GM23248 (cell line): ENCODE measurements at places on chromosomes 3 and 15. TPM values are rescaled to one million over a fixed set of nuclear protein-coding genes. Genes with fewer than 3 reads are reported as not detected.
A peak's percentile ranks its signal among the peaks of the same experiment; 100 is the strongest.

- no peak for DNase-seq
- H3K4me3 ChIP-seq: no peak overlapping the region
- peaks cover 12% of the 10 kb centered on the region; the same call in 1 of the 2 replicates for H3K27me3 ChIP-seq
- no peaks in the 10 kb centered on the region for H3K36me3 ChIP-seq
- no peak overlapping the region for H3K27ac ChIP-seq
Measured at GRCh38 chr3:128569756-128570155, 76.8 kb upstream of the GATA2 start.

- no peaks in the 10 kb centered on the region for H3K36me3 ChIP-seq
- no peak overlapping the region for H3K4me3 ChIP-seq
- no peaks in the 10 kb centered on the region for H3K4me1 ChIP-seq
- no peak for DNase-seq
- H3K27ac ChIP-seq: no peak overlapping the region
Measured at GRCh38 chr3:112417696-112418318, 81.5 kb downstream of the BTLA start.

GRCh38 chr3:4587061-4587837 is 94.1 kb downstream of the ITPR1 start:
- no peaks in the 10 kb centered on the region for H3K36me3 ChIP-seq
- H3K4me1 ChIP-seq: peaks cover 10% of the 10 kb centered on the region
- peak; percentile 17 for DNase-seq

DNA sequence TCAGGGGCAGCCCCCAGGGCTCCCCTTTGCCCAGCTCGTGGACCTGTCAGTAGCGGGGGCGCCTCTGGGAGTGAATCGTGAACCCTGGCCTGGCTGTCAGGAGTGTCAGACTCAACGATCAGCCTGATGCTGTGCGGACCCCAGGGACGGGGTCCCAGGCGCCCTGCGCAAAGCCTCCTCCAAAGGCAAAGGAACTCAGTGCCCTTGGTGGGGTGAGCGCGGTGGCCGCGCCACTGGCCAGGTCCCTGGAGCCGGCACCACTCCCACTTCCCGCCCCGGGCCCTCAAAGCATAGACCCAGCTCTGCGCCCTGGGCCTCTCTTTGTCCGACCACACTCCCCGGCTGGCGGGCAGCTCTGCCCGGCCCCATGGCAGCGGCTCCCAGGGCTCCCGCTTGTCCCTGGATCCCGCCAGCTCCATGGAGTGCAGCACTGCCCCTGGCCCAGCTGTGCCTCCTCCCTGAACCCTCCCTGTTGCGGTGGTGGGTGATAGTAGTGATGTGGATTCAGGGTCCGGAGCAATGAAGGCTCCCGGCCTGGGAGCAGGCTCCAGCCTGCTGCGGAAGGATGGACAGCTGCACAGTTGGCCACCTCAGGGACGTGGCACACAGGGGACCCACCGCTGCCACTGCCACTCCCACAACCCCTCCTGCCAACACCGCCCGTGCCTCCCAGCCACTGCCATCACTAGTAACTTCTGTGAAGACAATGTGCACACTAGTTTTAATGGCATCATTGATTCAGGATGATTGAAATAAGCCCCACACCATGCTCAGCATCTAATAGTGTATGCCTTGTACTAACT is 263.8 kb downstream of the ZBBX start:
- H3K27me3 ChIP-seq: no peaks in the 10 kb centered on the region
- H3K4me3 ChIP-seq: no peak overlapping the region
- no peaks in the 10 kb centered on the region for H3K4me1 ChIP-seq
- no peaks in the 10 kb centered on the region for H3K36me3 ChIP-seq
- H3K27ac ChIP-seq: no peak overlapping the region
- no peak for DNase-seq

DNA sequence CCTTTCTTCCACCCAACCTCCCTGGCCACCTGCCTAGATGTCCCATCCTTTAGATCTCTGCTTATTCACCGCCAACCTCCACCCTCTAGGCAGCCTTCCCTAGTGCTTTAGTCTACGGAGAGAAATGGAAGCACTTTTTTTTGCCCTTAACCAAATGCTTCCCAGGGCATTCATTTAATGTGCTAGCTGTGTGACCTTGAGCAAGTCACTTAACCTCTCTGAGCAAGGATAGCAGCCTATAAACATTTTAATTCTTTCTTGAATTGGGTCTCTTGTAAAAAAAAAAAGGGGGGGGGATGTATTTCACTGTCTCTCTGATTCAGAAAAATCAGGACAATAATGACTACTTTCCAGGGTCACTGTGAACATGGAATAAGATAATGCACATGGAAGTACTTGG is 3.2 kb upstream of the INSYN1 start:
- no peak overlapping the region for H3K27ac ChIP-seq
- no peak overlapping the region for H3K4me3 ChIP-seq
- no peaks in the 10 kb centered on the region for H3K4me1 ChIP-seq
- no peak for DNase-seq
- peaks cover 43% of the 10 kb centered on the region for H3K27me3 ChIP-seq

GRCh38 chr3:50537421-50538129 is 30.0 kb downstream of the C3orf18 start:
- H3K27me3 ChIP-seq: peaks cover 20% of the 10 kb centered on the region
- no peak overlapping the region for H3K4me3 ChIP-seq
- DNase-seq: no peak

DNA sequence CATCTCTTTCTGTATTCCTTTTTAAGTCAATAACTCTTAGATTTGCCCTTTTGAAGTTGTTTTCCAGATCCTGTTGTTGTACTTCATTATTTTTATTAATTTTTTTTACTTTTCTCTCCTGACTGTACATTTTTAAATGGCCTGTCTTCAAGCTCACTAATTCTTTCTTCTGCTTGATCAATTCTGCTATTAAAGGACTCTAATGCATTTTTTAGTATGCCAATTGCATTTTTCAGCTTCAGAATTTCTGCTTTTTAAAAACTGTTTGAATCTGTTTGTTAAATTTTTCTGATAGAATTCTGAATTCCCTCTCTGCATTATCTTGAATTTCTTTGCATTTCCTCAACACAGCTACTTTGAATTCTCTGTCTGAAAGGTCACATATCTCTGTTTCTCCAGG is 5.6 kb downstream of the OR5K4 start:
- no peak overlapping the region for H3K27ac ChIP-seq
- no peak for DNase-seq
- H3K27me3 ChIP-seq: no peaks in the 10 kb centered on the region
- no peaks in the 10 kb centered on the region for H3K4me1 ChIP-seq
- no peak overlapping the region for H3K4me3 ChIP-seq
- no peaks in the 10 kb centered on the region for H3K36me3 ChIP-seq

- H3K27ac ChIP-seq: peak overlapping the region; percentile 83
- H3K36me3 ChIP-seq: no peaks in the 10 kb centered on the region
- H3K4me3 ChIP-seq: 0 out of 2 replicates have a peak overlapping the region, but pooled peaks have one; percentile 6
- DNase-seq: peak; percentile 92
Measured at GRCh38 chr3:24237971-24238706, 256.5 kb downstream of the THRB start.

GRCh38 chr3:176469694-176470205 is 727.5 kb downstream of the TBL1XR1 start:
- no peak overlapping the region for H3K4me3 ChIP-seq
- peaks cover 5% of the 10 kb centered on the region for H3K4me1 ChIP-seq
- H3K36me3 ChIP-seq: no peaks in the 10 kb centered on the region

GRCh38 chr15:84859144-84859543 is 25.3 kb upstream of the SLC28A1 start:
- no peak overlapping the region for H3K27ac ChIP-seq
- no peak for DNase-seq
- H3K4me1 ChIP-seq: no peaks in the 10 kb centered on the region
- H3K27me3 ChIP-seq: no peaks in the 10 kb centered on the region
- no peaks in the 10 kb centered on the region for H3K36me3 ChIP-seq

GRCh38 chr3:182185313-182185712 is 473.6 kb downstream of the SOX2 start:
- no peak for DNase-seq
- no peaks in the 10 kb centered on the region for H3K4me1 ChIP-seq
- no peak overlapping the region for H3K27ac ChIP-seq
- no peaks in the 10 kb centered on the region for H3K27me3 ChIP-seq

DNA sequence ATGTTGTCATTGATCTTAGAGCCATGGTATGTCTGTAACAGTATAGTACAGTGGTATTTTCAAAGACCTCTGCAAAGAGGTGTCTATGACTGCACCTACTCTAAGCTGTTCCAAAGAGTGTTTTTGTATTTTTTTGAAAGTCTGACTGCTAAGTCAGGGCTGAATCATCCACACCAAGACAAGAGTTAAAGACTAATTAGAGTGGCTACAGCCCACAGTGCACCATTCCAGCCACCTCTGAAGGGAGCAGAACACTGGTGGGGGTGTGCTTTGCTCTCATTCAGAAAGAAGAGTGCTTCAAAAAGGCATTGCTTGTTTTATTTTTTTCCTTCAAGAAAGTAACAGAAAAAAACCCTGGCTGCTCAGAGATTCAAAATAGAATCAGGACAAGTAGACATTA is 301.4 kb downstream of the GABRG3 start:
- DNase-seq: no peak
- H3K36me3 ChIP-seq: no peaks in the 10 kb centered on the region
- H3K4me1 ChIP-seq: no peaks in the 10 kb centered on the region
- no peak overlapping the region for H3K27ac ChIP-seq

DNA sequence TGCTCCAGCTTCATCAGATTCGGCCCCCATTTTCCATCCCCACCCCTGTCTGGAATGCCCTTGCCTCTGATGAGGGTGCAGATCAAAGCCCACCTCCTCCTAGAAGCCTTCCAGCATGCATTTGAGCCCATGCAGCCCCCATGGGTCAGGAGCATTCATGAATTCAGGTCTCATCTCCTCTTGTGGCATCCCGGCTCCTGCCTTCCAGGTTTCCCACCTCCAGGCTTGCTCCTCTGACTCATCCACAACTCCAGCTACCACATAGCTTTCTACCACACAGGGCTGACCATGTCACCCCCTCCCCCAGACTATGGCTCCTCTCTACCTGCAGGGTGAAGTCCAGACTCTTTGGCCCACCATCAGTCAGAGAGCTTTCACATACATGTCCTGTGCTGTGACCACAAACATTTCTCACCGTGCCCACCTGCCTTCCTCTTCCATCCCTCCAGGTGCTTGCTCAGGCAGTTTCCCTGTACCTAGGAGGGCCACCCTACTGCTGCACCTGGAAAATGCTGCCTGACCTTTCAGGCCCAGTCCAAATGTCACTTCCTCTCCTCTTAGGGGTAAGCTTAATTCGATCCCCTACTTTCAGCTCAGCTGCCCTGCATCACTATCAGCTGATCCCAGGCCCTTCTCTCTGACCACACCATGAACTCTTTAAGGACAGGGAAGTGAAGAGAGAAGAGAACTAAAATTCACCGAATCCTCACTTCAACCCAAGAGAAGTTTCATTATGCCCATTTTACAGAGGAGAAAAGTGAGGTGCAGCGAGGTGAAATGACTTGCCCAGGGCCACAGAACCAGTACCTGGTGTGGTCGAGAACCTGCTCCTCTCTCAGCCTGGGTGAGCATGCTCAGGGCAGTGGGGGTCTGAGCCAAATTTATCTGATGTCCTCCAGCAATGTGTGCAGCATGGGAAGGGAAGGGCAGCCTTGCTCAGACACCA is 13.7 kb upstream of the FGD5 start:
- DNase-seq: no peak
- no peak overlapping the region for H3K4me3 ChIP-seq
- no peaks in the 10 kb centered on the region for H3K36me3 ChIP-seq
- H3K27ac ChIP-seq: no peak overlapping the region
- H3K4me1 ChIP-seq: no peaks in the 10 kb centered on the region

Gene MNS1
- 1.4 and 2.9 TPM in 2 replicates for total RNA-seq

Gene CCDC13
- total RNA-seq: 0.22 and 1.3 TPM in 2 replicates

Gene IMPDH2
- total RNA-seq: 192 and 210 TPM in 2 replicates

Gene CCR2
- total RNA-seq: not detected in 2 replicates

Gene LYZL4
- total RNA-seq: not detected in 2 replicates
